ENCODE measurements at places on chromosomes 4 and X.

- DNase-seq, result no peak
These were observed 633.4 kb downstream of the PDHA2 start for GRCh38 chr4:96473246-96473645.

DNA sequence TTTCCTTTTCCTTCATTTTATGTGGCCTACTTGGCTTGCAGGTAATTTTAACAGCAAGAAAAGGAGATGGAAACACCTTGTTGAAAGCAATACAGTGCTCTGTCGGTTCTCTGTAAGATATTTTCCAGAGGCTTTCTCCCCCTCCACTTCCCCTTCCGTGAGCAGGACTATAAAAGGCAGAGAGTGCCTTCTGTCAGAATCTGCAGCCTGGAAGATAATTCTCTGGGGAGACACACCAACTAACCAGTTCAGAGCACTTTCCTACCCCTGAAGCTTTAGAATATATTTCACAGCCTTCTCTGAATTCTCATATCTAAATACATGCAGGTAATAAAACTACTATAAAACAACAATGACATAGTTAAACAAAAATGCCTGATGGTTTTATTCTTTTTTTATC lies 141.1 kb downstream of the IDS start:
- no peak for DNase-seq

GRCh38 chr4:77505958-77506319 lies 99.7 kb upstream of the CXCL13 start:
- DNase-seq, result no peak

- DNase-seq, result no peak
These were observed 729 bp downstream of the CXCL11 start for GRCh38 chr4:76035141-76035540.

GRCh38 chr4:138869631-138870030 lies 145.9 kb upstream of the NOCT start:
- no peak for DNase-seq

- no peak for DNase-seq
These were observed 24.3 kb downstream of the LINC00632 start for GRCh38 chrX:140733766-140734342.
